Sigmoid colon (tissue), 7 donors: ENCODE measurements at places on chromosomes 5 and 9. TPM values are rescaled to one million over a fixed set of nuclear protein-coding genes. Genes with fewer than 3 reads are reported as not detected.

Gene CBY3
- total RNA-seq, result 0.66 TPM

Gene CSF1R
- total RNA-seq, result 42.5 TPM

Gene FOXD4L3
- not detected for total RNA-seq

Gene PAEP
- total RNA-seq, result not detected

Gene ATOX1
- total RNA-seq, result 86.5 TPM
